CD4-positive, alpha-beta T cell treated with Interleukin-6 for 4 hours (primary cell): ENCODE measurements at places on chromosomes 7 and 10.

DNA sequence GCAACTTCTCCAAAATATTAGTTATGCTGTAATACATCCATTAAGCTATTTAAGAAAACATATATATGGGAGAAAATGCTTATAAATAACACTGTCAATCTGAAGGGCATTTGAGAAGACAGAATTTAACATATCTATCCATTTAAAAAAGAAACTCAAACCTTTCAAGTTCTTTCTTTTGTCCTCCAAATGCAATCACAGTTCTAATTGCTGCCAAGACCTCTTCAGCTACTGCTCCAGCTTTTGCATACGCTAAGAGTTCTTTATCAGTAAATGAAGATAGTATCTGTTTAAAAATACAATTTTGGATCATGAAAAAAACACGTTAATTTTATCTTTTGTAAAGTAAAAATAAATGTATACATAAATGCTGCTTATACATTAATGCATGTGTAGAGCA lies 39.6 kb downstream of the ABCB1 start:
- no peak for DNase-seq

DNA sequence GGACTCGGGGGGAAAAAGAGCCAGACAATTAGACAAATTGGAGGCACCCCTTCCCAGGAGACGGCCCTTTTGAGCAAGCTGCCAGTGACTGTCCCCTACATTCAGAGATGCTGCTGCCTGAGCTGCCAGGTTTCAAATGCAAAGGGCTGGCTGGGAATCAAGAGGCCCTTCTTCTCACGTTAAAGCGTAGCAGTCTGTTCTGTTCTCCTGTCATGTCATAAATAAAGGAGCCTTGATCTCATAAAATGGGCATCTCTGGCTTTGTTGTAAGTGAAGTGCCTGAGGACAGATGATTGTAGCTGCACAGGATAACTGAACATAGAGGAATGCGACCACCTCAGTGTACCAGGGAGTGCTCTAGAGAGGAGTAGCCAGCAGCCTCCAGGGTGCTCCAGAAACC lies 917.9 kb downstream of the GRID1 start:
- DNase-seq: no peak

GRCh38 chr10:118963341-118963740 lies 66.2 kb upstream of the NANOS1 start:
- no peak for DNase-seq

DNA sequence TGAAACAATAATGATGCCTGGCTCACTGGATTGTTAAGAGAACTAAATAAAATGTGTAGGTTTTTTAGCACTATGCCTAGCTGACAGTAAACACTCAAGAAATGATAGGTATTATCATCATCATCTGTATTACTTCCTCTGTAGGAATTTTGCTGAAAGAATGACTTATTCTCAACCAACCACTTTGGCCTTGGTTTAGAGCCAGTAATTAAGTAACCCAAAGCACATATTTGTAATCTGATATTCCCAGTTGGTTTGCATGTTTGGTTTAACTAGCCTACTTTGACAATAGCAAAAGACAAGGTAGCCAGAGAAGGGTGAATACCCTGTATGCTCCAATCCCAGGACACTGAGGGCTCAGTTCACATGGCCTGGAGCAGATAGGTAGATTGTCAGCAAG lies 34.4 kb downstream of the BCAP29 start:
- no peak for DNase-seq
